ENCODE measurements at places on chromosomes 6 and 20.

GRCh38 chr6:37536491-37537190 is 36.9 kb upstream of the CCDC167 start:
- DNase-seq: no peak

- DNase-seq: no peak
Observed at GRCh38 chr6:34374069-34374468, 18.4 kb downstream of the NUDT3 start.

GRCh38 chr6:3232017-3232945 is 4.8 kb upstream of the TUBB2B start:
- DNase-seq: no peak

GRCh38 chr6:52253494-52253893 is 9.2 kb upstream of the IL17F start:
- peak; percentile 20 for DNase-seq

DNA sequence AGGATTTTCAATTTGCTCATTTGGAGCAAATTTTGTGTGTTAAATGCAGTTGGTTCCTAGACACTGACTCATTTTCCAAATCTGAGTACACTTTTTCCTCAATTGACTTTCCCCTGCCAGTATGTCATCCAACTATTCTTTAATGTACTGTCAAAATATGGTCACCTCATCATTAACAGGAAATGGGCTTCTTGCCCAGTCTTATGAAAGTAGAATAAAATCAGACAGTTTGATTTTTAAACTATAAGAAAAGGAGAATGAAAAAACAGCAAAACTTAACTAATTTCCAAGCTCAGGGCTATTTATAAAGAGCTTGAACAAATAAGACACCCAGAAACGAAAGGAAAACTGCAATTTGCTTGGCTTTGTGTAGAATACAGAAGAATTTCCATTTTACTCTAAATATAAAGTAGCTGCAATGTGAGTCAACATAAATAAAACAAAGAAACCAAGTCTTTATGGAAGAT is 43.7 kb upstream of the RAB23 start:
- DNase-seq: no peak

DNA sequence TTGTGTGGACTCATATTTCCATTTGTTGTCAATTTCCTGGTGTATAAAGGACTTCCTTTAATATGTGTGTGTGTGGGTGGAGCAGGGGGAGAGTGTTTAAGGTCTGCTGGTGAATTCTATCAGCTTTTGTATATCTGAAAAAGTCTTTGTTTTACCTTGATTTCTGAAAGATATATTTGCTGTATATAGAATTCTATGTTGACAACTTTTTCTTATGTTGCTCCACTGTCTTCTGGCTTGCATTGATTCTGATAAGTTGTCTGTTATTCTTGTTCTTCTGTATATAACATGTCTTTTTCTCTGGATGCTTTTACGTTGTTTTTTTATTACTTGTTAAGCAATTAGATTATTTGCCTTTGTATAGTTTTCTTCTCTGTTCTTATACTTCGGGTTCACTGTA is 90.0 kb upstream of the CEP162 start:
- DNase-seq: no peak

DNA sequence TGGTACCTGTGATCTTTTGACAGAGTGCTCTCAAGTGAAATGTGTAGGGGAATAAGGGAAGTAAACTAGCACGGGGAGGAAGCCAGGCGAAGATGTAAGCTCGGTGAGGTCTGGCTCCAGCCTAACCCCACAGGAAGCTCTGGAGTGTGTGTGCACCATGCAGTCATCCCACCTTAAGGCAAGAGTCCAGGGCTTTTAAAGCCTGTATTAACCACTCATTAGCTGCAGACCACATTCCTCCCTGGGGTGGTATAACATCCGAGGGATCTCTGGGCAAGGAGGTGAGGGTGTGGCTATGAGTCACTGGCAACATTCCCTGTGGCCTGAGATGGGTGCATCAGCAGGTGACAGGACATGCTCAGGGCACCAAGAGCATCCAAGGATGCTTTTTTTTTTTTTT is 12.5 kb upstream of the RANBP9 start:
- no peak for DNase-seq

DNA sequence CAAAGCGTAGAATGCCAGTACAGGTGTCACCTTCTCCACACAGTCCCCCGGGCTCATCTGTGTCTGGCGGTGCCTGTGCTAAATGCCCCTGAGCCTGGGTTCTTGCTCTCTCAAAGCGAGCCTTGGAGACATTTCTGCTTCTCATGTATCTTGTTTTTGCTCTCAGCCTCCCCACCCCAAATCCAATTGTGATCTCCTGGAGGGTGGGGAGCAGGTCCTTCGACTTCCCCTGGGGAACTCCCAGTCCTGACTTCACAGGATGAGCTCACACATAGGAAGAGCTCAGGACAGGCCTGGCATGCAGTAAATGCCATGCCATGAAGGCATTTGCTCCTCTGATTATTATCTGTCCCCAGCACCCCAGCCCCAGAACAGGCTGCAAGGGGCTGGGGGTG is 58.1 kb downstream of the NOL4L start:
- no peak for DNase-seq

DNA sequence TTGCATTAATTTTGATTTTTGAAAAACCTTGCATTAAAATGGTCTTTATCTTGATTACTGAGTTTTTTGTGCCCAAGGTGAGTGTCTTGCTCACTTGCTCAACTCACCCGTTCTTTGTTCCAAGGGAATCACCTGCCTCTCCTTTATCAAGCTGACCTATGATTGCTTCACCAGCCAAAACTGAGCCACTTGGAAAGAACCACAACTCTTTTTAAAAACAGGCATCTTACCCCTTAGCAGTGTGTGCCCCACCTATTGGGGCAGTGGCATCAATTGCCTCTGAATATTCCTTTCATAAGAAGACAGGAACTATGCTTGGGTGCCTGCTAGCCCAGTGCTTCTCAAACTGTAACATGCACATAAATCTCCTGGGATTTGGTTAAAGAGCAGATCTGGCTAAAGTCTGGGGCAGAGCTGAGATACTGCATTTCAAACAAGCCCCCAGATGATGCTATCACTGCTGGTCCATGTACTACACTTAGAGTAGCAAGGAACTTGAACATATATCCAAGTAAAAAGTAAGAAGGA is 3.3 kb upstream of the STK38 start:
- no peak for DNase-seq

- no peak for DNase-seq
Observed at GRCh38 chr6:163243083-163243482, 171.4 kb upstream of the QKI start.

DNA sequence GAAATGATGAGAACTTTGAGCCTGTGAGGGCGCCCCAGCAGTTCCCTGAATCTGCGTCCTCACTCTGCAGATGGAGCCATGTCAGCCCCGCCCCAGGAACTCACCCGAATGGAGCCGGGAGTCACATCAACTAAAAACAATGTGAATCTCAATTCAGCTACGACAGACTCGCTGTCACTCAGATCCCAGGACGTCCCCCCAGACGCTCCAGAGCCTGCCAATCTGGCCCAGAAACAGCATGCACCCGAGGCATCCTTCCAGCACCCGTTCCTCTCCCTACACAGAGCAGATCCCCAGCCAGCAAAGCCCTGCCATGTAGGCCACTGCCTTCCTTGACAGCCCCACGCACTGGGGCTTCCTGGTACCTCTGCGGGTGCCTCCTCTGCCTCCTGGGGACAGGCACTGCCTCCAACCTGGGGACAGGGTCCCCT is 248.0 kb downstream of the TTLL2 start:
- no peak for DNase-seq

DNA sequence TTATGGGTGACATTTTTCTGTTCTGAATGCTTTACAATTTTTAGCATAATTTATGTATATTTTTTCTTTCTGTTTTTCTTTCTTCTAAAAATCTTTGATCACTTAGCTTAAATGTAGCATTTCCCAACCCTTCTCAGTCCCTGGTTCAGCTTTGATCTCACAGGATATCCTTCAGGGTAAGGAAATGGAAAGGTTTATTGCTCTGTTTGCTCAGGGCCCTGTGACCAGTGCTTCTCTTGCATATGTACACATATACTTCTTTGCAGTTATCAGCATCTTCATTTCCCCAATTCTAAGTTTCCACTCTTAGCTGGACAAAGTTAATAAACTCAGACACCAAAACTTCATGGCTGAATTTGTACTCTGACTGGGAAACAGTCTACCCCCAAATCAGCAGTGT is 30.6 kb downstream of the TMEM74B start:
- no peak for DNase-seq

- DNase-seq: no peak
Observed at GRCh38 chr20:45345104-45345936, 2.9 kb downstream of the SDC4 start.

DNA sequence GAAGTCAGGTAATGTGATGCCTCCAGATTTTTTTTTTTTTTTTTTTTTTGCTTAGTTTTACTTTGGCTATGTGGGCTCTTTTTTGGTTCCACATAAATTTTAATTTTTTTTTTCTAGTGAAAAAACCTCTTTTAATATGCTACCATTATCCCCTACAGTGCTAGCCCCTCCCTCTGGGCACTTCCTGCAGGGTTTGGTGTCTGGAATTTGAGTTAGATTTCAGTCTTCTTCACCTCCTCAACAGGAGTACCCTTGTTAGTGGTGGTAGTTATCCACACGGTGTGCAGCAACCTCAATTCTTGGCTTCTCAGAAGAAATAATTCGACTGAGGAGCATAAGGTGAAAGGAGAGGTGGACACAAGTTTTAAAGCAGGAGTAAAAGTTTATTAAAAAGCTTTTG is 128.8 kb upstream of the SYNCRIP start:
- no peak for DNase-seq

DNA sequence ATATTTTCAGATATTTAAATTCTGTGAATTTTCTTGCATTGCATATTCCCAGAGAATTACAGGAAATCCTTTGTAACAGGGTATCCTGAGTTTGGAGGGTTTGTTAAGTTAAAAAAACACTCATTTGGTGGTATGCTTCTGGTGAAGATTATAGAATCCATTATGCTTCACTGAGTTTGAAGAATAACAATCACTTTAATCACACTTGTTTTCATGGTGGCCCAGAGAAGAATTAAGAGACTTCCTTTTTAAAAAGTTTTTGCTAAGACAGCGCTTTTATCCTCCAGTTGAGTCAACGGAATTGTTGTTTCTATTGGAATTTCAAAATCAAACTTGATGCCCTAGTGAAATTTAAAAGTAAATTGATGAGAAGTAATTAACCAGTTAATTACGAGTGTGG is 17.4 kb downstream of the PLEKHG1 start:
- no peak for DNase-seq

- no peak for DNase-seq
Observed at GRCh38 chr6:148367411-148368024, 24.9 kb downstream of the SASH1 start.

DNA sequence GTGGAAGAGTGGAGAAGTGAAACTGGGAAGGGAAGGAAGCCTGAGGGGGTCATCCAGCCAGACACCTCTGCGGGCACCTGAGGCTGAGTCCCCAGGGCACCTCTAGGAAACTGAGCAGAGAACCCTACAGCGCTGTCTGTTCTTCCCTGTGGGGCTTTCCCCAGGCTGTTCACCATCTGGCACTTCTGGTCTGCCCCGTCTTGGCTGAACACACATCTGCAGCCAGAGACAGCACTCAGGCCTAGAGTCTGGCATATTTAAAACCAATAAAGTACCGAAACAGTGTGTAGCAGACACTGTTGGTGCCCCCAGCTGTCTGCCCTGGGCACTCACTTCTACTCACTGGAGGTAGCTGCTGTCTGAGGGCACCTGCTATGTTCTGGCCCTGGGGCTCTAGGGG is 9.4 kb upstream of the ARFGEF2 start:
- DNase-seq: no peak

GRCh38 chr20:9287826-9288225 is 218.9 kb downstream of the PLCB4 start:
- no peak for DNase-seq

GRCh38 chr6:44456070-44456965 is 68.8 kb downstream of the CDC5L start:
- DNase-seq: peak; percentile 30

- DNase-seq: no peak
Observed at GRCh38 chr6:98516866-98517265, 317.5 kb upstream of the POU3F2 start.

DNA sequence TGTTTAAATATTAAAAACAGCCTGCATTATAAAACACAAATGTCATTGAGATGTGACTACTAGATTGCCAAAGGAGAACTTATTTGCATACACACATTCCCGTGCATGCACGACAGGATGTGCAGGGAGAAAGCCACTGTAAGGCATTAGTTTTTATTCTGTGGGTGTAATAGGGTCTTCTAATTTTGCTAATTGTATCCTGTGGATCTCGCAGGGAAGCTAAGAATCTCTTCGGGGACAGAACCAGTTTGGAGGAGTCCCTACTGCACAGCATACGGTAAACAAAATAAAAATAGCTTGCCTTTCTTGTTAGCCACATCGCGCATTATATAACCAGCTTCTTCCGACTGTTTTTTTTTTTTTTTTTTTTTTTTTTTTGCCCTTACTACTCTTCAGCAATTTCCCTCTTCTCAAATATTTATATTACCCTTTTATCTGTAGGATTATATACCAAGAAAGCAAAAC is 2.0 kb downstream of the ATXN1 start:
- DNase-seq: no peak

DNA sequence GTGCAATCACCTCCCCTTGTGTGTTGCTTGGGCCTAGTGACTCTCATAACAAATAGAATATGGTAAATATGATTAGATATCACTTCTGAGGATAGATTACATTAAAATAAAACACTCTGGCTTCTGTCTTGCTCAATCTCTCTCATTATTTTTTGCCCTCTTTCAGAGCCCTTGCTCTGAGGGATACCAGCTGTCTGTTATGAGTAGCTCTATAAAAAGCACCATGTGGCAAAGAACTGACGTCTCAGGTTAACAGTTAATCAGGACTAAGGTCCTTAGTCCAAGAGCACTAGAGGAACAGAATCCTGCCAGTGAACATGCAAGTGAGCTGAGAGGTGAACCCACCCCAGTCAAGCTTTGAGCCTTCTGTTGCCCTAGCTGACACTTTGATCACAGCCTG is 402.2 kb upstream of the HTR1E start:
- DNase-seq: no peak

GRCh38 chr20:63565699-63566335 is 8.2 kb downstream of the HELZ2 start:
- no peak for DNase-seq

DNA sequence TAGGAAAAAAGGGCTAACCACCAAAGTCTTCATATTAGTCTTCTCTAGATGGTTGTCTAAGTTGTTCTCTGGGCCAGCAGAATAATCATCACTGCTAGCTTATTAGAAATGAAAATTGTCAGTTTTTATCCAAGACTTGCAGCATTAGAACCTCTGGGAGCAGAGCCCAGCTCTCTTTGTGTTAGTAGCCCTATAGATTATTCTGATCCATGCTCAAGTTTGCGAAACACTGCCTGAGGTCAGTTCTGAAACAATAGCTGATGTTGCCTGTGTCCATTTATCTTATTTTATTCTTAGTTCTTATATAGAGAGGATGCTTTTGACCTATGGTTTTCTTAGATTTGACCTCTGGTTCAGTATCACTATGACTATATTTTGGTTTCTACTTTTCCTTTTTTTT is 66.9 kb downstream of the BCKDHB start:
- DNase-seq: no peak

GRCh38 chr6:150036081-150036480 is 10.7 kb upstream of the RAET1L start:
- no peak for DNase-seq

GRCh38 chr6:141307309-141307998 is 825.3 kb upstream of the GJE1 start:
- peak; percentile 1 for DNase-seq

- no peak for DNase-seq
Observed at GRCh38 chr6:87950614-87951013, 97.0 kb upstream of the SPACA1 start.

Measured in activated T-cell treated with anti-CD3 and anti-CD28 coated beads for 48 hours (primary cell).